ENCODE measurements at places on chromosomes 12 and 14. TPM values are rescaled to one million over a fixed set of nuclear protein-coding genes. Genes with fewer than 3 reads are reported as not detected.
A peak's percentile ranks its signal among the peaks of the same experiment; 100 is the strongest.

TRHDE gene
- not detected for total RNA-seq

C12orf60 gene
- total RNA-seq: 15.9 TPM

STXBP6 gene
- total RNA-seq: 34.3 TPM

GPX2 gene
- total RNA-seq: not detected

PRKD1 gene
- 10.7 TPM for total RNA-seq

DNA sequence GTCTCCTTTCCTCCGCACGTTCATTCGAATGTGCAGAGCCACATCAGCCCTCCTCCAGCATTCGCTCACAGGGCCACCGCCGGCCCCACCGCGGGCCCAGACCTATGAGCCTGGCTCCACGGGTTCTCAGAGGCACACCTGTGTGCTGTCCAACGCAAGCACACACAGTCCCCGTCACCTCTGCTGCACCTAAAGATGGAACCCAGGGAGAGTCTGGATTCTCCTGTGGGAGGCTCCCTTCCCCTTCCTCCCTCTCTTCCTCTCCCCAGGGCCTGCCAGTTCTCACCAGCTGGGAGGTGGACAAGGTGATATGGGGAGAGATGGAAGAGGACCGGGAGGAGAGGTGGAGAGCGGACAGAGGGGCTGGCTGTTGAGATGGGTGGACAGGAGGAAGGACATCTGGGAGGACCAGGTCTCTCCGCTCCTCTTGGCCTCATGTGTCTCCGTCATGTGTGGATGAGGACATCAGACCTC is 4.9 kb upstream of the AQP6 start:
- DNase-seq: no peak

KRT79 gene
- not detected for total RNA-seq

SLC17A8 gene
- total RNA-seq: not detected

DNA sequence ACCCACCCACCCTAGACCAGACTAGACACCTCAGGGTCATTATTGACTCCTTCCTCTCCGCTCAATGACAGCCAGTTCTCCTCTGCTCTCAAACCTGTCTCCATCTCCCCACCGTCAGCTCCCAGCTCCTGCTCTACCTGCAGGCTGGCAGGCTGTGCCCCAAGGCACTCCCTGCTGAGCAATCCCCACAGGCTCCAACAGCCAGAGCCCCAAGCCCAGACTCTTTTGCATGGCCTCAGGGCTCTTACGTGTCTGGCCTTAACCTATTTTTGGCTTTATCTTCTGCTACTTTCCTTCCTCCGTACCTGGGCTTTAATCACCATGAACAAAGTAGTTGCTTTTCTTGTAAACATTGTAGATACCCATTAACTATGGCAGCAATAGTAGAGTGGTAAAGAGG is 162.9 kb upstream of the PRMT8 start:
- no peak for DNase-seq

GRCh38 chr12:116143909-116144308 is 133.6 kb downstream of the MED13L start:
- no peak for DNase-seq

FGF6 gene
- not detected for total RNA-seq

DAO gene
- not detected for total RNA-seq

GRCh38 chr14:52846591-52846990 is 55.2 kb upstream of the GNPNAT1 start:
- DNase-seq: no peak

GRCh38 chr14:102097441-102098135 is 10.7 kb upstream of the HSP90AA1 start:
- DNase-seq: no peak

DNA sequence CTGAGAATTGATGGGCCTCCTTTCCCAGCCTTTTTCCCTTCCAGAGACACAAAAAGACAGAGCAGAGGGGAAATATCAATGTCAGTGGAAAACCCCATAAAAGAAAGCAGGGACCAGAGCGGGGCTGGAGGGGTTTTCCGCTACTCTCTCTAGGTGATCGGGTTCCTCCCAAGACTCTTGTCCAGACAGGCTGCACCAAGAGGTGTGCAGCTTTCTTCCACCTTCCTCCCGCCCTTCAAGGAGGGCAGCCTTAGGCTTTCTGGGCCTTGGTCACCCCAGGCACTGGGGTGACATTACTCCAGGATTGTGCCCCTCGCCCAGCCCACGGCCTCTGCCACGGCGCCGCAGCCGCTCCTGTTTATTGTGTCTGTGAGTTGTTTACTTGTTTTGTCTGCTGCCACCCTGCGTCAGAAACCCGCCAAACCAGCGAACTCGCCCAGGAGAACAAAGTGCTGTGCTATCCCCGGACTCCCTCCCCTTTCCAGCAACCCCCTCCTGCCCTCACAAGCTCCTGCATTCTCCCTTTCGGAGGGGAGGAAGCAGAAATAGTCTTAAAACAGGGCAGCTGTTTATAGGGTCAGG is 6.7 kb upstream of the HOXC6 start:
- peak; percentile 86 for DNase-seq

- DNase-seq: no peak
Observed at GRCh38 chr12:121816925-121817647, 13.3 kb downstream of the SETD1B start.

DNA sequence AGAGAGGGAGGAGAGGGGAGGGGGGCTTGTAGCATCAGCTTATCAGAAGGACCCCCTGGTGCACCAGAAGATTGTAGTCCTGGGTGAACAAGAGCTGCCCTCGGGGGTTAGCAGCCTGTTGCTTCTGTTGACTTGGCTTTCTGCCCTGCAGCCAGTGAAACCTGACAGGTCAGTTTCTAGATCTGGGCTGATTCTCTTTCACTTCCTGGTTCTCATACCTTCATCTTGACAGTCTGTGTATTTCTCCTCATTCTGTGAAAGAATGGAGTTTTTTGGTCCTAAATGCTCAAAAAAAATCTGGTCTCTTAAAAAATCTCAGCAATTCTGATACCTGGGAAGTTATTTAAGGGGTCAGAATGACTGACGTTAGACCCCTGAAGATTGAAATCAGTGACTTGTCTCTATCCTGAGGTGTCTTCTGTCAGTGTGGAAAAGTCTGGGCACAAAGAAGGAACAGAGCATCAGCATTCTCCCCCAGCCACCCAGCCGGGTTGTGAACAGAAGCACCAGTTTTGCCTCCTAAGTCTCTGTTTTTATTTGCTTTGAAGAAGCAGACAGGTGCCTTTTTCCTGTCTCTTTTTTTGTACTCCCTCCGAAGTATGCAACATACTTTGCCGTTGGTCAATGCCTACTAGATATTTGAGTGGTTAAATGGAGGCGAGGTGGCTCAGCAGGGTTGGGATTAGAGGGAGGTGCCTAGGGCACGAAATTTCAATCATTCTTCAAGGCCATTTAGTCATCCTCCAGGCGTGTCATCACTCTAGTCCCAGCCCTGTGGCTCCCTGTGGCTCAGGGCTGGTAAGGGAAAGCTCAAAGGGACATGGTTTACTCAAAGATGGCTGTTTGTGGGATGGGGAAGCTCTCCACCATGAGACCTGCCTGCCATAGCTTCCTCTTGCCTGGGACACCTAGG is 24.0 kb downstream of the TTC9 start:
- DNase-seq: no peak

- no peak for DNase-seq
Observed at GRCh38 chr12:88351146-88351545, 209.0 kb downstream of the TMTC3 start.

- DNase-seq: no peak
Observed at GRCh38 chr14:76881348-76881747, 55.1 kb downstream of the LRRC74A start.

DNA sequence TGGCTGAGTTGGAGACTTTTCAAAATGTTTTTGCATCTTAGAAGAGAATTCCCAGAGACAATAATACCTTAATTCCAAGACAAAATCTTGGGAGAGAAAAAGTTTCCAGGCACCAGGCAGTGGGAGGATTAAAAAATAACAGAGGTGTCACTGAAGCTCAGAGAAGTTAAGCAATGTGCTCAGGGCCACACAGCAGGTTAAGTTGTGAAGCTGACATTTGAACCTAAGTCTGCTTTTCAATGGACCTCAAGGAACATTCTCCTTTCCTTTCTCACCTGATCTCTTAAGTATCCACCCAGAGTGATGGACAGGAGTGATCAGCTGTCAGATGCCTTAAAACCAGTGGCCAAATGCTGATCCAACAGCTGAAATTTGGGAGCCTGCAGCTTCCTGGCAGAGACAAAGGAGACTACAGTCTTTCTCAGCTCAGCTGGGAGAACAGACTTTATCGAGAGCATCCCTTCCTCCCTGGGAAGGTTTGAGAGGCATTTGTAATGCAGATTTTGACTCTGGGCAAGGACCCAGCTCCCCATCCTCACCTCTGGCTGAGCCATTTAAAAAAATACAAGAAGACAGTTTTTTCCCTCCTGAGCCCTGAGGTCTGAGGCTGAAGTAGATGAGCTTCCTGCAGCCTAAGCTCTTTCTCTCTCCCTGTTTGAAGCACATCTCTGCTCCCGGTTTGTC is 174.9 kb upstream of the RPH3A start:
- no peak for DNase-seq

- no peak for DNase-seq
Observed at GRCh38 chr14:42470427-42470719, 863.7 kb downstream of the LRFN5 start.

- DNase-seq: no peak
Observed at GRCh38 chr12:100381379-100381778, 24.5 kb downstream of the SLC17A8 start.
